ENCODE measurements at places on chromosomes 7 and 10. TPM values are rescaled to one million over a fixed set of nuclear protein-coding genes. Genes with fewer than 3 reads are reported as not detected.

DNA sequence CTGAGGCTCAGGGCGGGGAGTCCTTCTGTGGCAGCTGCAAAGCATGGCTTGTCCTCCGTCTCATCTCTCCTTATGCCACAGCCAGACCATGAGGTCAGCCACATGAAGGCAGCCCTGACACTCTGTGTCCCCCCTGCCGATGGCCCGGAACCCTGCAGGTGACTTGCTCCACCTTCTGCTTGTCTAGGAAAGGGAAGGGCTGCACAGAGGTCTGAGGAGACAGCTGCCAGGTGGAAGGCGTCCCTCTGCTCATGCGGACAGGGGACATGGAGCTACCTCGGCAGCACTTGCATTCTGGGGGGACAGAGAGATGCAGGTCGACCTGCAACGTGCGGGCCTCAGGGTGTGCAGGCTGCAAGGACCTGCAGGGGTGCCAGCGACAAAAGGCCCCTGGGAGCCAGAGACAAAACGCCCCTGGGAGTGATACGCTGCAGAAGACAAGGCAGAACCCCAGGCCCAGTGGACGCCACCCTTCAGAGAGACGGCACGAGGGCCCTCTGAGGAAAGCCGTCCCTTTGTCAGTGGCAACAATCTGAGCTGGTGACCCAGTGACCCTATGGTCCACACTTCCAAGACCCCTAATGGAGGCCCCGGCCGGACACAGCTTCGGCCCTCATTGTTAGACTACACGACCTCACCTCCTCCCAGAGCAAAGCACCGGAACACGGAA lies 205.2 kb upstream of the PPP2R2D start:
- peak; percentile 71 for DNase-seq

DNA sequence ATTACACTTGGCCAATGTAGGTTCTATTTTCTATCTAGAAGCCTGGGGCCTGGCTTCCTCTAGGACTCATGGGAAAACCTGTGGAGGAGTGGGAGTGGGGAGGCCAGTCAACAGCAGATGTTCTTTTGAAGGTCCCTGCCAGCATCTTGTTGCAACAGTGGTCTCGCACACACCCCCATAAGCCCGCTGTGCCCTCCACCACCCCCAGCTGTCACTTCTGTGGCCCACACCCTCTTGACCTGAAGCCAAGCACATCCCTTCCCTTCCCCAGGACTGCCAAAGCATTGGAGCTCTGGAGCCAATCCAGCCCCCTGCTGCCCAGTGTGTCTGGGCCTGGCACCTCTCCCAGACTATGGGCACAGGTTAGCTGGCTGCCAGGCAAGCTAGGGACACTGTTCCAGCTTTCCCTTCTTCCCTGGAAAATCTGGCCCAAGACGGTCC lies 1.9 kb upstream of the STX1A start:
- peak; percentile 83 for DNase-seq

GRCh38 chr7:151120896-151121295 lies 34.6 kb downstream of the AGAP3 start:
- DNase-seq: no peak

- DNase-seq: no peak
Measured at GRCh38 chr7:105131033-105131656, 117.1 kb downstream of the KMT2E start.

The MSMB gene
- total RNA-seq: not detected

The GATA3 gene
- 1.2 TPM for total RNA-seq

GRCh38 chr10:47248386-47249090 lies 51.5 kb upstream of the GDF10 start:
- DNase-seq: peak; percentile 63

GRCh38 chr10:131915484-131915883 lies 14.7 kb downstream of the PPP2R2D start:
- no peak for DNase-seq

- no peak for DNase-seq
Measured at GRCh38 chr10:28593811-28594210, 60.9 kb downstream of the WAC start.

The CLEC5A gene
- total RNA-seq: 1.6 TPM

The ZNF503 gene
- 3.3 TPM for total RNA-seq

- no peak for DNase-seq
Measured at GRCh38 chr7:33707427-33707826, 197.9 kb upstream of the BMPER start.

- DNase-seq: no peak
Measured at GRCh38 chr10:92241158-92241500, 49.7 kb downstream of the CPEB3 start.

The MYL7 gene
- 2,493 TPM for total RNA-seq

DNA sequence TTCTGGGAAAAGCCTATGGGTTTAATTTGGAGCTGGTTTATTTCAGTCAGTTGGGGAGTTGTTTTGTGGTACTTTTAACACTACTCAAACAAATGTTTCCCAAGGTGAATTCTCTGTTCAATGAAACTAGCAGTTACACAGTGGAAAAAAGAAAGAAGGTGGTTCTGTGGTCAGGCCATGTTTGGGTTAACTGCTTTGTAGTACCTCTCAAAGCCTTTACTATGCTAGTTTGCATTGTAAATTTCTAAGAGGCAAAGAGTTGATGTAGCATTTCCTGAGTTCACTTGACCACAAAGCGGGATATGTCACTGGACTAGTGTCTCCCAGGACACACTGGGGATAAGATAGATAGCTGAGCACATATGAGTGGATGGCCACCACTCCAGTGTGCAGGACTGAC lies 145.4 kb downstream of the KIF20B start:
- no peak for DNase-seq

DNA sequence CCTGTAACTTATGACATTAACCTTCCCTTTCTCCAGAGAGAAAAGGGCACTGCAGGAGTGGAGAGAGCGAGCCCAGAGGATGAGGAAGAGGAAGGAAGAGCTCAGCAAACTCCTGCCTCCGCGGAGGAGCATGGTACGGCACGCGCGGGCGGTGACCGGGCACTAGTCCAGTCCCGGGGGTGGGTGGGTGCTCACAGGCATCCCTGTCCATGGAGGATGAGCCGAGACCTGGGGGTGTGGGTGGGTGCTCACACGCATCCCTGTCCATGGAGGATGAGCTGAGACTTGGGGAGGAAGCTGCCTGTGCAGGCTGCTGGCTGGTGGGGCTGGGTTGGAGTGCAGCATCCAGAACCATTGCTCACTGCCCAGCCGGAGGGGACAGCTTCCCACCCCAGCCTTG lies 23.8 kb downstream of the LRRC27 start:
- peak; percentile 70 for DNase-seq

- no peak for DNase-seq
Measured at GRCh38 chr10:127690176-127690835, 46.7 kb upstream of the FOXI2 start.

DNA sequence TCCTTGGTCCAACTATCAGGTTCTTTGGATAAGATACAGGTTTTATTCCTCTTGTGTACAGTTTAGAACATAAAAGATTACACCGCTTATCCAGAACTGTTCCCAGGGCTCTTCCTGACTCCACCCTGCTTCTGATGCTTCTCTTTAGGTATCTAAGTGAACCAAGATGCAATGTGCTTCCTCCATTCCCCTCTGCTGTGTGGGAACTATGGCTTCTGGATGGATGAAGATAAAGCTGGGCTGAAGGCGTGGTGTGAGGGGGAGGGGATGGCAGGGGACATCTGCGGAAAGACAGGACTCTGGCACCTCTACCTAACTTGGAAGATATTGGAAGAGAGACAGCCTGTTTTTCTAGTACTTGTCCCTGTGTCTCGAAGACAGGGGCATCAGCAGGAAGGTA lies 209.9 kb upstream of the TBX20 start:
- DNase-seq: no peak

- no peak for DNase-seq
Measured at GRCh38 chr10:25176421-25176968, 1.7 kb downstream of the GPR158 start.

DNA sequence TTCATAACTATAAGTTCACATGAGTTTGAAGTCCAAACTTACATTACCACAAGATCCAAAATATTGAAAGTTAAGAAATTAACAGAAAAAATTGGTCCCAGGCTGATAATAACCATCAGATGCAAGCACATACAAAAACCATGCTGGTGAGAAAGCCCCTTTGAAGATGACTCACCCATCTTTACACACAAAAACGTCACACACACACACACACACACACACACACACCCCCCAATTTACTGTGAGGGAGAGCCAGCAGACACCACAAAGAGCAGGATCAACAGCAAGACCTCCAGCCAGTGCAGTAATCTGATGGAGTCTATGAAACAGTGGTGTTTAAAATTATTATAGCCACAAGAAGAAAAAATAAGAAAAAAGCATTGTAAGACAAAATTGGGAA lies 50.1 kb upstream of the DRGX start:
- no peak for DNase-seq

- no peak for DNase-seq
Measured at GRCh38 chr7:137564677-137565076, 221.1 kb upstream of the PTN start.

DNA sequence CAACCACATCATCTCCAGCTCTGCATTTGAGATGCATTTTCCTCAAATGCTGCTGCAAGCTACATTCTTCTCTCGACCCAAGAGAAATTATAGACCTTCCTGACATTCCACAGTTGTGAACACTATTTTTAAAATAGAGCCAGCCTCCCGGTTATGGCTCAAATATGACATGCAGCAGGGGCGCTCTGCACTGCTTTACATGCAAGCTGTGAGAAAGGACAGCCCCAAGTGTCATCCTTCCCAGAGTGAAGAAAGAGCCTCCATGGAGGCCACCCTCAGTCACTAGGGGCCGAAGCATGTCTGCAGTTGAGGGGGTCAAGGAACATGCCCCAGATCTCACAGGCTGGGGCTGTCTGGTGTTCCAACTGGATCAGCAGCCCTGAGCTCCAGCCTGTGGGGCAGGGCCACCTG lies 63.9 kb upstream of the CHST15 start:
- no peak for DNase-seq

DNA sequence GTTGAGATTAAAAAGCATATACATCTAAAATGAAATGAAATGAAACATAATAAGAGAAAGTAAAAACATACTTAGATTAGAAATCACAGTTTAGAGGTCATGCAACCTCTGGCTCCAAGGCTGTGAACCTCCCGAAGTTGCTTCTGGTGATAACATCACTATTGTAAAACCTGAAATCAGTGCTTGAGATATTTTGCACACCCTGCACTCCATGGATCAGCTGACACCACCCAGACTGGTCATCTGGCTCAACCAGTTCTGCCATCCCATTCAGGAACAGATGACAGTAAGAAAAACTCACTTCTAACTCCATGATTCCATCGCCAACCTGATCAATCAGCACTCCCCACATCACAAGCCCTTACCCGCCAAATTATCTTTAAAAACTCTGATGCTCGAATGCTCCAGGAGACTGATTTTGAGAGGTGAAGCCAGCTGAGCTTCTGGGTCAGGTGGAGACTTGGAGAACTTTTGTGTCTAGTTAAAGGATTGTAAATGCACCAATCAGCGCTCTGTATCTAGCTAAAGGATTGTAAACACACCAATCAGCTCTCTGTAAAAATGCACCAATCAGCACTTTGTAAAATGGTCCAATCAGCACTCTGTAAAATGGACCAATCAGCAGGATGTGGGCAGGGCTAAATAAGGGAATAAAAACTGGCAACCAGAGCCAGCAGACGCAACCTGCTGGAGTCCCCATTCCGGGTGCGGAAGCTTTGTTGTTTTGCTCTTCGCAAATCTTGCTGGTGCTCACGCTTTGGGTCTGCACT lies 162.6 kb upstream of the MAGI2 start:
- no peak for DNase-seq

DNA sequence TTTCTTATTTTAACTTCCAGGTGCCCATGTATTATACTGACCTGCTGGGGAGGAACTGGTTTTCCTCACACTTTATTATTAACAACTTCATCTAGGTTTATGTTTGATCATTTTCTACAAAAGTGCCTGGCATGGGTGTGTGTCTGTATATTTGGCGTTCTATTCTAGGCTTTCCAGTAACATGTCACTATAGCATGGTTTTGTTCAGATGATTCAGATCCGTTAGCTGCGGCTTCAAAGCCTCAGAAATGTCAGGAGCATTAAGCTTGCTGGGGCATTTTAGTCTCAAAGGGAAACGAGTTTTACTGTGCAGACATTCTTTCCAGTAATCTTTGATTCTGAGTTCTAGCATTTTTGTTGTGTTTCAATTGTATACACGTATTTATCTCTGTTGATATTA lies 2.3 kb downstream of the INPP5A start:
- no peak for DNase-seq

The TACC2 gene
- total RNA-seq: 282 TPM

The NRCAM gene
- total RNA-seq: 0.57 TPM

- no peak for DNase-seq
Measured at GRCh38 chr7:38318241-38318640, 44.8 kb upstream of the TARP start.

DNA sequence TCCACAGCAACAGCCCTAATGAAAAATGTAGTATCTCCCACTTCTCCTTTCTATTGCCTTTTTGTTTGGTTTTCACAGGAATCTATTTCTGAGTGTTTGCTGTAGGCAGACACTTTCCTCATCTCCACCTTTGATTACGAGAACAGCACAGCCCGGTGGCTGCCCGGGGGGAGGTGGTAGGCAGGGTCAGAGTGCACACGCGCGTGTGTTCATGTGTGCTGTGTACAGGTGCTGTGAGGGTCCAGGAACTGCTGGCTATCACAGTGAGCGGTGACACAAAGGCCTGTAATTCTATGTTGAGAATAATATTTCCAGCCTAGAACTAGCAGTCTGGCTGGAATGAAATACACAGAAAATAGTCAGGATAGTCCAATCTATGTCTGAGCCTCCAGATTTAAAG lies 212.8 kb downstream of the ADARB2 start:
- peak; percentile 4 for DNase-seq

DNA sequence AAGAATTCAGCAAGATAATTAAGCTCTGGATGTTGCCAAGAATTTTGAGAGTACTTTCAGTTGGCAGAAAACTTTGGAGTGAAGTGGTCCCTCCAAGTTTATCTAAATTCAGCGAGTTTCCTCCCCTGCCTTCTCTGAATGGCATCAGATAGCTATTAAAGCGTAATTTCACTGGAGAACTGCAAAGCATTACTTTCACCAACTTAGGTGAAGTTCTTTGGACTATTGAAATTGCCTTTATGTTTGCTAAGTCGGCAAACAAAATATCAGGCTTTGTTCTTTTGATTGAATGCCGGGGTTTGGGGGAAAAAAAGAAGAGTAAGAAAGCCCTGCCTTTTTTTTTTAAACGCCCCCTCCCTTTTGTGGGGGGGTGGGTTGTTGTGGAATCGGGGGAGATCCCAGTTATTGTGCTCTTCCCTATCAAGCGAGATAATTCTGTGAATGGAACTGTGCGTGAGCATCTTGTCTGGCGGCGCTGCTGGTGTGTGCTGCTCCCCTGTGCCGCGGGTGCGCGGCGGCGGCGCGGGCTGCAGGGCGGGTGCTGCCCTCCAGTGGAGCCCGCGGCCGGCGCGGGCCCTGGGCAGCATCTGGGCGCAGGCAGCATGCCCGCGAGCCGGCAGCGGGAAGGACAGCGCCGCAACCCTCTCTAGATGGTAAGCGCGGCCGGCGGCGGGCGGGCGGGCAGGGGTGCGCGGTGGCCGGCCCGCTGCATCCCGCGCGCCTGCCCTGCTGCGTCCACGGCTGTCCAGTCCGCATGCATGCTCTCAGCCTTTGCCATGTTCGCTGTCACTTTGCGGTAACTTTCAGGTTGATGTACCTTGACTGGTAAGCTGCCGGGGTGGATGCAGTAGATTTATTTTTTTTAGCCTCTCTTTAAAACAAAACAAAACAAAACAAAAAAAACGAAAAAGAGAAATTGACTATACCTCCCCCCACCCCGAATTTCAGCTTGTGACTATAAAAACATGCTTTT lies 176.5 kb downstream of the TCF7L2 start:
- no peak for DNase-seq

- DNase-seq: no peak
Measured at GRCh38 chr10:51653025-51653424, 46.4 kb downstream of the CSTF2T start.

- no peak for DNase-seq
Measured at GRCh38 chr10:47059606-47060311, 148.5 kb downstream of the PTPN20 start.

GRCh38 chr7:151132461-151133205 lies 34.9 kb downstream of the GBX1 start:
- no peak for DNase-seq

The TMEM270 gene
- total RNA-seq: not detected
